Activated naive CD8-positive, alpha-beta T cell treated with anti-CD3 and anti-CD28 coated beads, Interleukin-2, amount 10 ng/mL, durations not matched to agents 7 days and 5 days (primary cell): ENCODE measurements at places on chromosomes 4 and X. TPM values are rescaled to one million over a fixed set of nuclear protein-coding genes. Genes with fewer than 3 reads are reported as not detected.

The XAGE2 gene
- not detected for total RNA-seq

The GSTCD gene
- total RNA-seq = 11.2 TPM

The SOD3 gene
- not detected for total RNA-seq

DNA sequence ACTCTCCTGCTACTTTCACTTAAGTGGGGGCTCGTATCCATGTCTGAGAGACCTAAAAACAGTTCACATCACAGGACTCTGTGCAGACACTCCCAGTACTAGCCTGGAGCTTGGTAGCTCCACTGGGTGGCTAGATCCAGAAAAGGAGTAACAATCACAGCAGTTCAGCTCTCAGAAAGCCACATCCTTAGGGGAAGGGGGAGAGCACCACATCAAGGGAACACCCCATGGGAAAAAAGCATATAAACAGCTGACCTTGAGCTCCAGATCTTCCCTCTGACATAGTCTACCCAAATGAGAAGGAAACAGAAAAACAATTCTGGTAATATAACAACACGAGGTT, 175.8 kb downstream of the FAM13A start:
- no peak for DNase-seq
